ENCODE measurements at places on chromosomes 2 and 18.
A peak's percentile ranks its signal among the peaks of the same experiment; 100 is the strongest.

DNA sequence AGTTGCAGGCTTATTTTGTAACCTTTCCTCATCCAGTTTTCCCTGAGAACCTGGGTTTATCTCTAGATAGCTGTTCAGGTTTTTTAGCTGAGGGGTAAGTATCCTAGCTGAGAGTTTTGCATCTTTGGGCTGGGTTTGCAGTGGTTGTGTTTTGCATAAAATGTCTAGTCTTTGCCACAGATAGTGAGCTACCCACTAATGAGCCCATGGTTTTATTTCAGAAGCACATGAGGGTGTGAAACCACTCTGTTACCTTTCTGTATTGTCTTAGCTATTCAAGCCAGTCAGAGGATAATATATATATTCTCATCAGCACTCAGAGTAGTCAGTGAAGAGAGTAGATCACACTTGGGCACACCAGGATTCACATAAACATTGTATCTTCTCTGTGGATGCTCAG, 24.6 kb upstream of the TXNDC2 start:
- DNase-seq, result no peak

GRCh38 chr2:233832869-233833311, 21.4 kb downstream of the HJURP start:
- DNase-seq, result peak; percentile 23

DNA sequence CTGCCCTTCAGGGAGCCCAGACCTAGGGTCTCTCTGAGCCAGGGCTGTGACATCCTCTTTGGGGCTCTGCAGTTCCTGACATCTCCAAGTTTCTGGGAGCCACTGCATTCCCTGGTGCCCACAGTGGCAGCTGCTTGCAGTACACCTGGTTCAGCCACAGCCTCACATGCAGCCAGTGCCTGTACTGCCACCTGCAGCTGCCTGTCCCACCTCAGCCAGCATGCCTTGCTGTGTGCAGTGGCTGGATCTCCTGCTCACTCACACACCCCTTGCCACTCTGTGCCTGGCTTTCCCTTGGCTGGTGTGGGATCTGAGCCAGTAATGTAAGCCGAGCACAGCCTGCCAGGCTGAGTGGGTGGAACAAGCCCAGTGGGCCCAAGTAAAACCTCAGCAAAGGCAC, 1288.7 kb downstream of the CNTNAP5 start:
- DNase-seq, result peak; percentile 16

DNA sequence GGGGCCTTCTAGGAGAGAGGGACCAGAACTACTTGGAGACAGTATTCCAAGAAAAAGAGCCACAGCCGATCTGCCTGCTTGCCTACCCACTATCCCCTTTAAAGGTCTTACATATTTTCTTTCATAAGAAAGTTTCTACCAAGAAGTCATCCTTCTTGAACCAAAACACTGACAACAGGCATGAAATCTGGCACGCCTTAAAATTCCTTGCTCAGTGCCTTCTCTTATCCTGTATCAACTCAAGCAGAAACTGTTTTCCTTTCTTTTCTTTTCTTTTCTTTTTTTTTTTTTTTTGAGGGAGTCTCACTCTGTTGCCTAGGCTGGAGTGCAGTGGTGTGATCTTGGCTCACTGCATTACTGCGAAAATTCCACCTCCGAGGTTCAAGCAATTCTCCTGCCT, 48.3 kb upstream of the ZFP36L2 start:
- DNase-seq, result no peak

DNA sequence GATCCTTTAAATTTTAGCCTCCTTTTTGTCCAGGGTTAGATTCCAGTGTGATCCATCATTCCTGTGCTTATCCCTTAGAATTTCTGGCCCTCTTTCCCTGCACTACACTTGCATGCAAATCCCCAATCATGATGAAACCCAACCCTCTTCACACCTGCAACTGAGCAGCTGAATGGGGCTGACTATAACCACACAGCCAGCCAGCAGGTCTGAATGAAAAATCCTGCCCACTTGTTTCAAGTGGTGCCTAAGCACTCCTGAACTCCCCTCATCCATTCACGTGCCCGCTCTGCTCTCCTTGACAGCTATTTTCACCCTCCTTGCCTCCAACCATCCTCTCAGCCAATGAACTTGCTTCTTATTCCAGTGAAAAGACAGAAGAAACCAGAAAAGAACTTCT, 80.5 kb upstream of the AFF3 start:
- DNase-seq, result no peak

- DNase-seq, result peak; percentile 48
Observed at GRCh38 chr2:157497638-157498314, 53.9 kb upstream of the CYTIP start.

- no peak for DNase-seq
Observed at GRCh38 chr2:168565112-168565511, 109.0 kb downstream of the CERS6 start.

- DNase-seq, result no peak
Observed at GRCh38 chr2:125092276-125093009, 1067.4 kb downstream of the CNTNAP5 start.

GRCh38 chr18:63197246-63197869, 122.2 kb downstream of the BCL2 start:
- DNase-seq, result no peak

DNA sequence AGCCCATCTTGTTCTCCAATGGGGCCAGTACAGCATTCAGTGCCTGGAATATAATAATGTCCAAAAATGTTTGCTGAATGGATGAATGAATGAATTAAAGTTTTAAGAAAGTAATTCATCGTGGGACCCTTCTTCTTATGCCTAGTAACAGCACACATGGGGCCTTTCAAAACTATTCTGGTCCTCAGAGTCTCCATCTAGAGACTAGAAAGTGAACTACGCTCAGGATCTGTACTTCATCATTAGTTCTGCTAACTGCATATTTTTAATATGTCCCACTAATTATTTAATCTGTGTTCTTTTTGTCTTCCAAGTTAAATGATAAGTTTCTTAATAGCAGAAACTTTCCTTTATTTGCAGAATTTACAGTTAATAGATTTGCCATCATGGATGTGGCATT, 172.5 kb downstream of the SMAD2 start:
- DNase-seq, result no peak

GRCh38 chr2:163044114-163044513, 205.5 kb upstream of the KCNH7 start:
- DNase-seq, result peak; percentile 18

DNA sequence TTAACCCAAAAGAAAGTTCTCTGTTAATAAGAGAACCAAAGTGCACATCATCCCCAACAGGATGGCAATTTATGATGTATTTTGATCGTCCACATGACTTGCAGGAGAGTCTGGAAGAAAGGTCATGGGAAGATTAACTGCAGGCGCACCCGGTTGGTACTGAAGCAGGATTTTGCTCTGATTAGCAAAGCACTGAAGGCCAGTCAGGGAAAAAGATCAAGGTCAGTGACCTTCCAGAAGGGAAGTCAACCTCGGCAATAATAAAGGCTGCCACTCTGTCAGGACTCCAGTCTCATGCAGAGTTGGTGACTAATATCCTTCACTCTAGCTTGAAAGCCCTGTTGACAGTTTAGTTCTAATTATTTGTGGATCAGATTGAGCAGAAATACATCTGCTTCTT, 432.7 kb upstream of the RAB12 start:
- no peak for DNase-seq

DNA sequence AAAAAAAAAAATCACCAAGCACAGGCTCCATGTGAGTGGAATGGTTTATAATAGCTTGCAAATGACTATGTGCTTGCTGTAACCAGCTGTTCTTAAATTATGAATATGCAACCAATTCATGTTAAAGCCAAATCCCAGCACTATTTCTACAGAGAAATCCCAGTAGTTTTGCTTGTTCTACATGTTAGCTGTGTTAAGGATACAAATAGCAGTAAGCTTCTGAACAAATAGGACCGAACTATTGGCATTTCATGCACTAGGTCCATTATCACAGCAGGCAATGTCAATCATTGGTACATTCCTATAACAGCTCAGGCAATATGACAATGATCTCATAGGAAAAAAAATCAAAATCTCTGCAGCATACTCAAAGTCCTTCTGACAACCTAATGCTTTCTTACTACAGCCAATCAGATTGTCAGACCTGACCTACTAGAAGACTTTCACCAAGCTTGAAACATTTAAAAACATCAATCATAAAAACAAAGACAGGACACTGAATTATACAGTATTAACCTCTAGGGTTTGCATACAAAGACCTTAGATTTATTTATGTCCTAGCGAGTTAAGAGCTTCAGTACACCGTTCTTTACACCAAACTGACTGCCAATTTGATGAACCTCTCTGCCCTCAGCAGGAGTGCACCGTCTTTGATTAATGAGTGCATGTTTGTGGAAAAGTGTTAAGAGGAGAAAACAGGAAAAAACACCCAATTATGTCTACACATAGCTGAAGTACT, 6.4 kb downstream of the BAZ2B start:
- DNase-seq, result no peak

- DNase-seq, result no peak
Observed at GRCh38 chr2:121860033-121860757, 104.7 kb downstream of the TSN start.

GRCh38 chr2:64457524-64457923, 3.6 kb downstream of the LGALSL start:
- DNase-seq, result no peak

DNA sequence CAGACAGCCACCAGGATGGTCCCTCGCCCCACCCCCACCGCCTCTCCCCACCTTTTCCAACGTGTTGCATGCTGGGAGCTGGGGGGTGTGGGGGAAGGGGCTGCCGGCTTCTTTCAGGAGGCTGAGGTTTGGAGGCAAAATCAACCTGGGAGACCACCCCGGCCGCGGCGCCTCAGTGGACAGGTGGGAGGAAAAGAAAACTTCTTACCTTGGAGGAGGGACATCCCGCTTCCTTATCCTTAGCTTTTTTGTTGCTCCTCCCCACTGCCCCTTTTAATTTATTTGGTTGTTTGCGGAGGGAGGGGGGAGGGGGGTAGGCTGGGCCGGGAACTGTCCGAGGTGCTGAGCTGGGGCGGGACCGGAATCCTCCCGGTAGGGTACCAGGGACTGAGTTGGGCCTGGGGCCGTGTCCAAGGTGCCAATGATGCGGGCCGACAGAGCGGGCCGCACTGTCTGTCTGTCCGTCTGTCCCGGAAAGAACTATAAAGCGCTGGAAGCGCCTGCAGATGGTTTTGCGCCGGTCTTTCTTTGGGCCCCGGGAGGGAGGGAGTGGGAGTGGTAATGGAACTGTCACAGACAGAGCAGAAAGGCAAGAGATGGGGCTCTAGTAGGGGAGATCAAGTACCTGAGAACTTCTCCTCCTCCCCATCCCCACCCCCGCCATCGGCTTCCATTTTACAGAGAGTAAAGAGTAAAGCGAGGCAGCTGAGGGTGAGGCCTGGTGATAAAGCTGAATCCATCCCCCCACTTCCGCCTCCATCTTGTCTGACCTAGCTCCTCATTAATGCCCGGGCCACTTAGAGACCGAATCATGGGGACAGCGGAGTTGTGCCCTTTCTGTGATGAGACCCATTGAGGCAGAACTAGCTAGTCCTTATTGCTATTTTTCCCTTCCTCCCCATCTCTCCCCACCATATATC, 2.4 kb downstream of the CDK5R2 start:
- DNase-seq, result peak; percentile 41

- peak; percentile 75 for DNase-seq
Observed at GRCh38 chr2:79638410-79638809, 125.6 kb downstream of the CTNNA2 start.

- no peak for DNase-seq
Observed at GRCh38 chr2:88350331-88351248, 101.9 kb downstream of the FOXI3 start.

DNA sequence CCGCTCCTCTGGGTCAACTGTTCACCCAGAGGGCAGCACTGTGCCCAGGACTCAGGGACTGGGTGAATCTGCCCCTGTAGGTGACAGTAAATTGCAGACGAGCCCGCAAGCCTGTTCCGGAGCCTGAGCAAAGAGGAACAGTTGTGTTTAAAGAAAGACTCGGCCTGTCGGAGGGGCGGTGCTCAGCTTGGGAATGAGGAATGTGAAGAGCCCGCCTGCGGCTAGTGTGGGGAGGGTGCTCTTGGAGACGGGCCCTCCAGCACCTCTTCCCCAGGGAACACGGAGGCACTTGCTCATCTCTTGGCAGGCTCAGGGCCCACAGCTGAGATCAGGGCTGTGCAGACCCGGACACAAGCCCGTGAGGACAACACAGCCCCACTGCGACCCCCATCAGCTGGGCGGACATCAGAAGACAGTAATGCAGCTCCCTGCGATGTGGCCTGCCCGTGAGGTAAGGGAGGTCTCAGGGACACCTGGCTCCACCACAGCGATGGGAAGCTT, 299.0 kb downstream of the NDUFA10 start:
- no peak for DNase-seq

- peak; percentile 98 for DNase-seq
Observed at GRCh38 chr2:149313512-149313972, 16.8 kb upstream of the LYPD6 start.

DNA sequence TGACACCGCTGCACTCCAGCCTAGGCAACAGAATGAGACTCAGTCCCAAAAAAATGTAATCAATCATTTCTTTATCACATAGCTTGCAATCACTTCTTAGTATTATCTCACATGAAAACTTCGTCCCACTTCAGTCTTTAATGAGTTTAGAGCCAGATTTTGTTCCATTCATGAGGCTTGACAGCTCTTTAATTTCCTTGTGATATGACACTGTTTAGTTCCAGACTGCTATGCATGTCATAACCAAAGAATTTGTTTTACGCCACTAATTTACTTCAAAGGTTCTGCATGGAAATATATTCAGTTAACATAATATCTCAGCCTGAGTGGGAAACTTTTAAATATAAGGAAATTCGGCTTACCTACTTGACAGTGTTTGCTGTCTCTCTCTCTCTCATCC, 113.1 kb downstream of the ZNF532 start:
- DNase-seq, result no peak

GRCh38 chr18:13239171-13239956, 20.8 kb downstream of the LDLRAD4 start:
- DNase-seq, result no peak

DNA sequence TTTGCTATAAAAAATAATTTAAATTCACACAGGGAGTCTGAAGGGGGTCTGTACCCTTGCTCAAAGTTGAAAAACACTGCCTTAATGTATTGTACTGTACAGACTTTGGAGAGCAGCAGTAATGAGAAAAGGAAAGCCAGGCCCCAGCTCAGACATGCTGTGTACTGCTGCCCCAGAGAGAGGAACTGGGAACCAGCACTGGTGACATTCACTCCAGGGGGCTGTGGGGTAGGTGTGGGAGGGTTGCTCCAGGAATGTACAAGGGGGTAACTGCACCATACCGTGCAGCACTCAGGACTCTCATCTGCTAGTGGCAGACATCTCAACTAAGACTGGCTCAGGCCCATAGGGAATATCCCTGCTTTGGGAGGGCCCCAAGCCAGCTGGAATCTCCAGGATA, 146.0 kb upstream of the RMP24 start:
- no peak for DNase-seq

- DNase-seq, result no peak
Observed at GRCh38 chr2:37394263-37394662, 49.8 kb downstream of the QPCT start.

GRCh38 chr18:63109022-63109421, 210.5 kb downstream of the BCL2 start:
- no peak for DNase-seq
